ENCODE measurements at places on chromosomes 11 and 22.

DNA sequence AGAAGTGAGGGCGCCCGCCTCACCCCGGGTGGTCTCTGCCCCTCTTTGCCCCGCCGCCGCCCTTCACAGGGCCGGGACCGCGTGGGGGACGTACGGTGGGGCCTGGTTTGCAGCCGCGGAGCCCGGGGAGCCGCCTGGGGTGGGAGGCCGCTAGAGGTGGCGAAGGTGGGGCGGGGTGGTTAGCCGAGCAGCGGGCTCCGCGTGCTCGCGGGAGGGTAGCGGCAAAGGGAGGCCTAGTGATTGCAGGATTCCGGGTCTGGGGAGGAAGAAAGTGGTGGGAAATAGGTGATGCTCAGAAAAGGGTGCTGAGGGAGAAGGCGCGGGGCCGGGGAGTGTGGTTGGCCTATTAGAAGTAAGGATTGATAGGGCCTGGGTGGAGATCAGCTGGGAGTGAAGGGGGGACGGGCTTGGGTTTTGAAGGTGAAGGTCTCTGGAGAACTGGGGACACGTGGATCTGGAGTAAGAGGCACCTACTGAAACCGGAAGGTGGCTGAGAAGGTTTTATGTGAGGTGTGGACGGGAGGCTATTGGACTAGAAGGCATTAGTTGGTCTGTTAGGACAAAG lies 571 bp downstream of the FAR1 start:
- DNase-seq = no peak

GRCh38 chr11:1410366-1411291 lies 20.9 kb downstream of the BRSK2 start:
- DNase-seq = peak; percentile 52

- no peak for DNase-seq
Observed at GRCh38 chr11:17244046-17244445, 32.5 kb upstream of the NUCB2 start.

DNA sequence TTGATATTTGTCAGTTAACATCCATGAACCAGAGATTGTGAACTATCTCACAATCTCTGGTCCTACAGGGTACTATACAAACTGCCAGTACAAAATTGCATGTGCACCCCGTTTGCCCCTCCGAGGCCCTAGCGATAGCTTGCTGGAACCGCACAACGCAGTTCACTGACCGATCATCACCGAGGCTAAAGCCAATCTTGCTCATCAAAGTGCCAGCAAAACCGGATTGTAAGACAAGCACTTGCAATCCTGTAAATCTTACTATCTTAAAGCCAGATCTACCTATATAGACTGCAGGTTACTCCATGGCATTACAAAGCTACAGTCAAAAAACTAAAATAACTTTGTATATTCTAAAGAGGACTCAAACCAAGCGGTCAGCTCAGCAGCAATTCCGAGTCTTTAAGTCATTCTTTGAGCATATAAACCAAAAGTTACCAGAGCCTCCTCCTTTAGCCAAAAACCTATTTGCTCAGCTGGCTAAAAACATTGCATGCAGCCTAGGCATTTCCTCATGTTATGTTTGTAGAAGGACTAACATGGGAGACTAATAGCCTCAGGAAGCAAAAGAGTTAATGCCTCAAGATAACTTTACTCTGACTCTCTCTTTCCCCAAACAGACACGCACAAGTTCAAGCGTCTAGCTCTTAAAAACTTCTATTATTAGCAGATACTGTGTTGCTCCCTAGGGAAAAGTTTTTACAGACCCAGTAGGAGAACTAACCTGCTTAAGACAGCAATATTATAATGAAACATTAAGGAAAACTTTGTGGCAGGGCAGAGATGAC lies 30.7 kb upstream of the CPT1A start:
- no peak for DNase-seq

- no peak for DNase-seq
Observed at GRCh38 chr11:41413843-41414242, 45.6 kb downstream of the LRRC4C start.

DNA sequence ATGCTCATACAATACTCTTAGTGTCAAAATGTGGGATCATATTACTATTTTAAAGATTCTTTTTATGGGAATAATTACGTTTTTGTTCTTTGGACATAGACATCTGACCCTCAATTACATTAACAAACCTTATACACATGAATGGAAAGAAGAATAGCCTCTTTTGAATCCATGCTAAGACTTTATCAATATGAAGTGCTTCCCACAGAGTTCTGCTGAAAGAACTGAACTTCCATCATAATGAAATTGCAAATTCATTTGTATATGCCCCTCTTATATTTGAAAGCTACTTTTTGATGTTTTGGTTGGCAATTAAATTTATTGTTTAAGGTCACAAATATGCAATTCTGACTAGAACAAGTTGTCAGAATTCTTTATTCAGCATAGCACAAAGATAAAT lies 254.9 kb downstream of the TMEM135 start:
- DNase-seq = no peak

DNA sequence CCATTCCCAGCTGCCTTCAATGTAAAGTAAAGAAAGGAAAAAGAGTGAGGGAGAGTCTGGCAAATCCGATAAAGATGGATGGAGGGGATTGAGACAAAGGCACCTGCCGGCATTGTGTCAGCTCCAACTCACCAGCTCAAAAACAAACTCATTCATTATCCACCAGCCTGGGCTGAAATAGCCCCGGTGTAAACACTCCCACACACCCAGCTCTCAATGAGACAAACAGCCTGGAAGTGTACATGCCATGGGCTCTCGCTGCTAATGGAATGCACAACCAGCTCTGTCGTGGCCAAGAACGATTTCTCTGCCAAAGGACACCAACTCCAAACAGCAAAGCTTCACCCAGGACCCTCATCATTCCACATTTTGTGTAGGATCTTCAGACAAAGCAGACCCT lies 89.3 kb upstream of the OPCML start:
- no peak for DNase-seq

DNA sequence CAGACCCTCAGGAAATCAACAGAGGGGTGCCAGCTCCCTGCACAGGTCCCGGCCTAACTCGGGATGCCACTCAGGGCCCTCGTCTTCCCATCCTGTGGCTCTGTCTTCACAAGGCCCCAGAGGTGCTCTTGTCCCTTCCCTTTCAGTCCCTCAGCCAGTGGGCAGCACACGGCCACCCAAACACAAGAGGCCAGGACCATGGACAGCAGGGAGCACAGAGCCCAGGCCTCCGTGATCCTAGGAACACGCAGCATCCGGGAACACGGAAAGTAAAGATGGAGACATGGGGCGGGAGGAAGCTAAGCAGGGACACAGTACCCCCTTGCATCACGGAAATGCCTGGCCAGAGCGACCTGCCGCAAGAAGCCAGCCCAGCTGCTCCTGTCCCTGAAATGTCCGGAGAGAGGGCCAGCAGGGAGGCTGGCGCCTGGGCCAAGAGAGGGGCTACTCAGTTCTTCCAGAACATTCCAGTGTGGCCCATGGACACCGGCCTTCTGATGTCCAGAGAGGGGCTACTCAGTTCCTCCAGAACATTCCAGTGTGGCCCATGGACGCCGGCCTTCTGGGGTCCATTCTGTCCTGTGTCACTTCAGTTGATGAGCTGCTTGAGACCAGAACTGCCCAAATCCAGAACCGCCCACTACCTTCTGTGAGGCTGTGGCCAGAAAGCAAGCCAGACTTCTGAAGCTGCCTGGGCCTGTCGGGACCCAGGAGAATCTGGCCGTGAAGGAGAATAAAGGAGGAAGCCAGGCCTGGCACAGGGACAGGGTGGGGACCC lies 274.0 kb downstream of the BRD1 start:
- DNase-seq = no peak
